ENCODE measurements at places on chromosomes 6 and 20. TPM values are rescaled to one million over a fixed set of nuclear protein-coding genes. Genes with fewer than 3 reads are reported as not detected.

- no peak for DNase-seq
These were observed 2.1 kb downstream of the WFDC8 start for GRCh38 chr20:45576995-45577394.

GRCh38 chr20:23105193-23105592 is 19.1 kb upstream of the CD93 start:
- DNase-seq = no peak

- no peak for DNase-seq
These were observed 726.4 kb upstream of the SLC35B3 start for GRCh38 chr6:9161731-9162130.

GRCh38 chr6:43171707-43172103 is 636 bp downstream of the SRF start:
- DNase-seq = no peak

GRCh38 chr6:168217880-168218537 is 101.6 kb downstream of the DACT2 start:
- no peak for DNase-seq

- DNase-seq = no peak
These were observed 629.8 kb downstream of the CDH26 start for GRCh38 chr20:60587986-60588385.

DNA sequence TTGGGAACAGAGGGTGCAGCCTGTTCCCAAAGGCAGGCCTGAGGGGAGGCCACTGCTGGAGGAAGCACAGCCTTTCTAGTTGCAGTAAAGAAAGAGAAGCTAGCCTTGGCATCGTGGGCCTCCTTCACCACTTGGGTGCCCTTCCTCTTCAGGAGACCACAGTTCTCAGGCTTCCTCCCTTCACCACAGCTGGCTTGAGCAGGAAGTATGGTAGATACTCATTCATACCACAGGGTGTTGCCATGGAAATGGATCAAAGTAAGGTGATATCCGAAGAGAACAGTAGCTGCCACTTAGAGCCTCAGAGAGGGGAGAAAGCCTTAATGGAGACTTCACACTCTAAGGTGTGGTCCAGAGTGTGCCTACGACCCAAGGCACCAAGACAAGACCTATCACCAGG is 120.4 kb upstream of the RIPOR2 start:
- DNase-seq = no peak

- DNase-seq = no peak
These were observed 33.3 kb downstream of the NQO2 start for GRCh38 chr6:3032986-3033385.

GRCh38 chr6:158086504-158087223 is 81.4 kb downstream of the SERAC1 start:
- peak; percentile 31 for DNase-seq

DNA sequence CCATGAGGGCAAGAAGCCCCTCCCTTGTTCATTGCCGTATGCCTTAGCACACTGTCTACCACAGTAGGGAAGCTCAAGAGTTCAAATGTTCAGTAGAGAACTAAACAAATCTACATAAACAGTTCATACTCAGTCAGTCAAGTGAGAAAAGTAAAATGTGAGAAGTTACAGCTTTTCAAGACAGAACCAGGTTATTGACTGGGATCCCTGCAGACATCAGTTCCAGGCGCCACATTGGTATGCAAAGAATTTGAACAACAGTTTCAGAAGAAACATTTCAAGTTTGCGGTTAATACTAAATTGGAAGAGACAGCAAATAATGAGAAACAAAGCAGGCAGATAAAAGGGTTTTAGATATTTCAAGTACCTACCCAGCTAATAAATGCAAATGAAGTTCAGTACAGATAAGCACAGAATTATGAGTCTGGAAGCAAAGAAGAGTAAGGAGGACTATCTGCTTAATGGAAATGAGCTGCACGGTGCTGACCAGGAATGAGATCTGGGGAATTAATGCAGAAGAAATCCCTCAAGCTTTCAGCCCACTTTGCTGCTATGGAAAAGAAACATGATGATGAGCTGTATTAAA is 246.2 kb downstream of the HACE1 start:
- no peak for DNase-seq

DNA sequence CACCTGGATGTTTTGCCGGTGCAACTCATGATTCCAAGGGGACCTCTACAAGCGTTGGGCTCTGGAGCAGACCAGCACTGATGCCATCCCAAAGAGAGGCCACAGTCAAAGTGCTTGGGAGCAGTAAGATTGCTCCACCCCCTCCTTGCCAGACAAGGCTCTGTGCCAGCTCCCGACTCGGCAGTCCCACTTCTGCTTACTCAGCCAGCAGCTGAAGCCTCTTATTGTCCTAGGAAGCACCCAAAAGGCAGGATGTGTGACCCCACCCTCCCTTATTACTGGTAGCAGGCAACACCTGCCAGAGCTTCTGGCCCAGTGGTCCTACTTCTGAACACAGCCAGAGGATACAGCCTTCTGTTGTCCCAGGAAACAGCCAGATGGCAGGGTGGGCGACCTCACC is 614.2 kb downstream of the TENT5A start:
- DNase-seq = no peak

GRCh38 chr6:132142768-132143167 is 191.6 kb upstream of the CCN2 start:
- DNase-seq = no peak

DNA sequence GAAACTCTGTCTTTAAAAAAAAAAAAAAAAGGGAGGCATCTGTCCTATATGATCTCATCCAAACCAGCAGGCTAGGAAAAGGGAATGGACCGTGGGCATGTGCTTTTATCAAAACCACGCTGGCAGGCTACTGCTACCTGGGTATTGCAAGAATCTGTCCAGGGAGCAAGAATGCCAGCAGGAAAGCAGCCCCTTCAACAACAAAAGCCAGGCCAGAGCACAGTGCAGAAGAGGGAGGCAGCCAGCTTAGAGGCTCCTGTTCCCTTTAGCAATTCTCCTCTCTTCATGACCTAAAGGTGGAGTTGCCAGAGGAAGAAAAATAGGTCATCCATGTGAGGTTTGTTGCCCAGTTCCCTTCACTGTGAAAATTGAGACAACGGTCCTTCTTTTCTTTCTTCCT is 18.2 kb downstream of the TBC1D20 start:
- no peak for DNase-seq

DNA sequence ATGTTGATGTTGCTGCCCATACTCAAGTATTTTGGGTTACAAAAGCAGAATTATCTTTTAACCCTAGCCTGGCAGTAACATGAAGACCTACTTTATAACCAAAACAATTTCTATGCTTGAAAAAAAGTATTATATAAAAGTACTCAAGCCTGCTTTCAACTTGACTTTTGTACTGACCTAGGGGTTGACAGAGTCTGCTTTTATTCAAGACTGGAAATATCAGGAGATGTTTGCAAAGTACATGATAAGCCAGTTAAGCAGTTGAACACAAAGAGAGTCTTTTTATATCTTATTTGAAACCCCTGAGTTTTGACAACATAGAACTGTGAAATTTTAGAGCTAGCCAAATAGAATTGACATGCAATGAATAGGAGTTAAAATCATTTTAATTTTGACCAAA is 159.8 kb downstream of the KCNQ5 start:
- DNase-seq = no peak

- no peak for DNase-seq
These were observed 478.0 kb downstream of the KIF16B start for GRCh38 chr20:16095226-16095625.

DNA sequence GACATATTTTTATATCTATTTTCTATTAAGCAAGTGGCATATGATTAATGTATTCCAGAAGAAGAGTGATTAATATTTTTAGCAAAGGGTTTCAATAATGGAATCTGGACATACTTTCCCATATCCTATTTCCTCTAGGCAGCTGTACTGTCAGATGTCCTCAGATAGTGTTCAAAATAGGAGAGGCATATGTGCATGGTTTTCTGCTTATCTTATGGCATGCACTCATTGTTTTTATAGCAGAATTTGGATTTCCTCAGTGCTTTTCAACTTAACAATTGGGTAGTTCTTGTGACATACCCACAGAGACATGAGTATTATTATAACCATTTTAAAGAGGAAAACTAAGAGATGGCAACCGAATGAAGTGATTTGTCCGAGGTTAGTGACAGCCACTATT is 12.6 kb upstream of the SLC17A5 start:
- no peak for DNase-seq

- DNase-seq = no peak
These were observed 41.8 kb upstream of the TOP1 start for GRCh38 chr20:40986774-40987173.

- no peak for DNase-seq
These were observed 627.5 kb downstream of the COL12A1 start for GRCh38 chr6:74578339-74578738.

DNA sequence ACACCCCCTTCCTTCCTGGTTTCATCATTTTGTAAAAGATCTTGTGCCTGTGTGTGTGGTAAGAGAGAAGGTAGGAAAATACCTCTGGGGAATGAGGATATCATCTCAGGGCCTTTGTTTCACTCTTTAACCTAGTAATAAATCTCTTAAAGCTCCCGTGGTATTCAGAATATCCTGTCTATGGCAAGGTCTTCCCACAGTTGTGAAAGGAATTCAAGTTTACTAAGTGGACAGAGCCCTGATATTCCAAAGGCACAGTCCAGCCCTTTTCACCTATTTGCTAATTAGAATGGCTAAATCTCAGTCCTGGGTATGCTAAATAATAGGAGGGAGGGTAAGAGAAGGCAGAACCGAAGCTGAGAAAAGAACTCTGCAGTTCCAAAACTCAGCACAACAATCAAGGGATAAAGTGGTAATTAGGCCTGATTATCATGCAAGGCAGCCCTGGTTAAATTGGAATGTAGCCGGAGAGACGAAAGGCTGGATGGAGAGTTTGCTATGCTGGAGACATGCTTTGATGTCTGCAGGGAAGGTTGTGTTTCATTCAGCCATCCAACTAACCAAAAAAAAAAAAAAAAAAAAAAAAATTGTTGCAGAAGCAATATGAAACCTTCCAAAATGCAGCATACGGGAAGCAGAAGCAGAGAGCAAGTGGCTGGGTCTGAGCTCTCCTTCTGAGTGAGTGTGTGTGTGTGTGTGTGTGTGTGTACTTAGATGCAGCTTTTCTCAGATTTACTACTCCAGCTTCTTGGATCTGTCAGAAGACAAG is 28.5 kb upstream of the PIM1 start:
- DNase-seq = peak; percentile 73

DNA sequence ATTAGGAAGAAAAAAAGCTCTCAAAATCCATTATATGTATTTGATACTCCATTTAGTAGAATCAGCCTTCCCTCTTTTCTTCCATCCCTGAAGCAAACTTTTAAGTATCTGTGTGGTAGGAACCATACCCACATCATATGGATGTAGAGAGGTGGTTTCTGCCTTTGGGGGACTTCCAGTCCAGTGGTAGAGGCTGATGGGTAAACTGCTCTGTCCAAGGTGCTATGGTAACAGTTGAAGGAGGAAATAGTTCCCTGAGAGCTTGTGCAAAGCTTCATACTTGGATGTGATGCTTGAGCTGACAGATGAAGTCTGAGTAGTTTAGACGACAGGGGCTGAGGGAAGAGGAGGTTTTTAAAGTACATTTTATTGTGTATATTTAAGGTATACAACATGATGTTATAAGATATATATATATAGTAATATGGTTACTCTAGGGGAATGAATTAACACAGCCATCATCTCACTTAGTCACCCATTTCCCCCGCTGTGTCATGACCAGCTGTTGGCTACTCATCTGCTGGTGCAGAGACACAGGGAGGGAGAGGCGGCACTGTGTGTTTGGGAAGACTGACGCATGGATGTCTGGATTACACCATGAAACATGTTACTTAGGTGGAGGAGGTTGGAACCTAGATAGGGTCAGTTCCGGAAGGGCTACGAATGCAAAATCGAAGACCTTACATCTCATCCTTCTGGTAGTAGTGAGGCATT is 185.2 kb downstream of the FARS2 start:
- DNase-seq = no peak

- no peak for DNase-seq
These were observed 34.3 kb upstream of the SOX4 start for GRCh38 chr6:21559238-21559637.

DNA sequence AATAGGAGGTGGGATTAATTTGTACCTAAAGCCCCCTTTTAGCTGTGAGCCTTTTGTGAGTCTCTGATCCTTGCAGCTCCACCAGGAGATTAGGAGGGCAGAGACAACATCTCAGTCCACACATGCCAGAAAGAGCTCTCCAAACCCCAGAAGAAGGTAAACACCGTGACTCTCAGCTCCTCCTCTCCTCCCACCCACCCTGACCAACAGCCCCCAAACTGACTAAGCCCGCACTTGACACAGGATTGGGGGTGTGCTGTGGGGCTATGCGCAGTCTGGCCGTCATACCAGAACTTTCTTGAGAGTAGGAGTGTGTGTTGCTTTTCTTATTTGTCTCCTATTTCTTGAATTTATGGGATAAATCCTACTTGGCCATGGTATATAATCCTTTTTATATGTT is 164.7 kb upstream of the SNX9 start:
- DNase-seq = no peak

DNA sequence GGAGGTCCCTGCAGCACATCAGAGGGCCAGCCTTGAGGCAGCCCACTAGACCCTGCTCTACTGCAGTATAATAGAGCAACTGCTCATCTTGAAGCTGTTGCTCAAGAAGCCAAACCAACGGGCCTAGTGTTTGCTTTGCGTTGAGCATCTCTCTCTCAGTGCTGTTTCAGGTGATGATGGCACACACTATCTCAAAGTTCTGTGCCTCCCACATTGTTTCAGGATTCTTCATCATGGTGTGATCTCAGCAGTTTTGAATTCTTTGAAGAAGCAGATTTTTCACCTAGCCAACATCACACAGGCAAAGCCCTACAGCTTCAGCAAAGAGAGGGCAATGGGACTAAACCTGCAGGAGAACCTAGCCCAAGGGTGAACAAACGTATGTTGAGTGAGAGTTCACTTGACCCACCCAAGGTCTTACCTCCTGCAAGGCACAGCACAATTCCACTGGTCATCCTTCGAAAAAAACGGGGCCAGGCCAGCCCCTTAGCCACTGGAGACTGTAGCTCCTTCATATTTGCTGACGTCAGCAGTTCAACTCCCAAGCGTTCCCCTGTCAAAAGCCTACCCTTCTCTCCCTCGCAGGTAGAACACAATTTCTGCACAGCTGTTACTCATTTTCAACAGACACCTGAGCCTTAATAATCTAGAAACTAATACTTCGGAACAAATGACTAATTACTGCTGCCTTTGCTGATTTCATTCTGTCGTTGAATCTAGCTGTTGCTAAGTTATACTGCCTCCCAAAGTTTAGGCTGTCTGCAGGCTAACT is 15.8 kb downstream of the MYB start:
- no peak for DNase-seq

The CCN5 gene
- 0.39 TPM for polyA plus RNA-seq

The CST4 gene
- polyA plus RNA-seq = not detected

The SLCO4A1 gene
- polyA plus RNA-seq = 18.2 TPM

The RGS17 gene
- polyA plus RNA-seq = 5.9 TPM

The TCP11 gene
- polyA plus RNA-seq = 1.4 TPM

The ZNF335 gene
- polyA plus RNA-seq = 12.5 TPM

The KCNK16 gene
- polyA plus RNA-seq = 57.1 TPM

The TENT5A gene
- 8.9 TPM for polyA plus RNA-seq
